Activated CD4-positive, alpha-beta T cell treated with anti-CD3 and anti-CD28 coated beads, Interleukin-2, amount 10 ng/mL, durations not matched to agents 24 days and 14 days (primary cell): ENCODE measurements at places on chromosomes 4 and X. TPM values are rescaled to one million over a fixed set of nuclear protein-coding genes. Genes with fewer than 3 reads are reported as not detected.

The GPR78 gene
- not detected in 2 replicates for total RNA-seq

The GAGE12D gene
- total RNA-seq = not detected in 2 replicates

The DUSP21 gene
- not detected in 2 replicates for total RNA-seq

The RS1 gene
- not detected in 2 replicates for total RNA-seq
